Posterior vena cava (tissue), 2 donors: ENCODE measurements at places on chromosomes 2 and 18. TPM values are rescaled to one million over a fixed set of nuclear protein-coding genes. Genes with fewer than 3 reads are reported as not detected.

Gene DTNB
- 11.6 TPM for total RNA-seq

Gene PKDCC
- 137 TPM for total RNA-seq

Gene NGEF
- 5.3 TPM for total RNA-seq

- no peak for DNase-seq
These were observed 30.8 kb downstream of the ADCY3 start for GRCh38 chr2:24889221-24889620.

- DNase-seq: no peak
These were observed 185.5 kb downstream of the NOL4 start for GRCh38 chr18:34039201-34039600.

Gene SLC30A3
- 0.24 TPM for total RNA-seq

DNA sequence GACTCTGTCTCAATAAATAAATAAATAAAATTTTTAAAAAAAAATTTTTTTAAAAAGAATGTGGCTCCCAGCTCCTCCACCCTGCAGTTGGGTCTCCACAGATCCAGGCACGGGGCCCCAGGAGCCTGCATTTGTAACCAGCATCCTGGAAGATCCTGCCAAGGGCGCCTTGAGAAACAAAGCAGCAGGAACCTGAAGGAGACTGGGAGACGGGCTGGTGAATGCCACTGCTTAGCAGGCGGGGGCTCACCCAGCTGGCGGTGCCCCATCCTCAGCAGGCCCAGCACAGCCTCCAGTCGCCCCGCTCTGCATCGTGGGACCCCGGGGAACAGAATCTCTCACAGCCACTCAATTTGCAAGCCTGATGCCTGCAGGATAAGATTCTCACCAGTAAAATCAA is 187.5 kb upstream of the SALL3 start:
- peak; percentile 41 for DNase-seq

DNA sequence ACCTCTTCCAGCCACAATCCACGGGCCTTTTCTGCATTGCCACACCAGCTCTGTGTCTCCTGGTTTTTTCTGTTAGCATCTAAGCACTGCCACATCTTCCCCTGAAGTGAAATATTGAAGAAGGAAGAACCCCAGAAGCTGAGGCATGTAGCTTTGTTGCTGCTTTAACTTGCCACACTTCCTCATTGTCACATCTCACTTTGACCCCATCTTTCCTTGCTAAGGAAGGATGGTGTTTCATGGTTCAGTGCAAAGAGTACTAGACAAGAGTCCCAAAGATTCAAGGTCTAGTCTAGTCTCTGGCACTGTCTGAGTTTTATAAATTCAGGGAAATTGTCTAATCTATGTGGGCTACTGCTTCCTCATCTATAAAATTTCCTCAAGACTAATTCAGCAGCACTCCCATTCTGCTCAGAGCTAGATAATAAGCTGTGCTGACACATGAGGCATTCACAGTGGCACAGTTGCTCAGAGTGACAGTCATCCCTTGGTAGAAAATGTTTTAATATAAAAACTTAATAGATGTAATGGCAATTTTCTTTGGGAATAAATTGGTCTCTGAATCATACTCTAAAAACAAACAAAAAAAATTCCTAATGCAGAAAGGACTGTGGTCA is 483.0 kb upstream of the ID2 start:
- DNase-seq: no peak

Gene APOB
- total RNA-seq: 1.6 TPM

Gene VAMP8
- 29.7 TPM for total RNA-seq

DNA sequence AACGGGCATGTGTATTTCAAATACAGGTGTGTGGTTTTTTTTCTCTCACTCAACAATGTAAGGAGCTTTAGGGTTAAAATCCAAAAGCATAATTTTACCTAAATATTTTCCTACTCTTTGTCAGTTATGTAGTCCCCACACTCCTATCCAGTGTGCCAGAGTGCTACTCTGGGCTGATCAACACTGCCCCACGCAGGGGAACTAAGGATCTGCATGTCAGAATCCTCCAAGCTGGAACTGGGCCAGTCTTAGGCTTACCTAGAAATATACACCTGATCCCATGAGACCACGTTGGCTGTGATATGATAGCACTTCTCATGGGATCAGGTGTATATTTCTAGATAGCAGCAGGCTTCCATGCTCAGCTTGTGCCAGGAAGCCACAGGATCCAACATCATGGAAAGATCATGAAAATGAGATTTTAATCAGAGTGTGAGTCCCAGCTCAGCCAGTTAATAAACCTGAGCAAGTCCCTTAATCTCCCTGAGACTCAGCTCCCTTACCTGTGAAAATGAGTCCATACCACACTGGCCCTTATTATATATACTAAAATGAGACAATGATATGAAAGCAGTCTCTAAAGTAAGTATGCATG is 29.7 kb downstream of the CCDC141 start:
- no peak for DNase-seq

GRCh38 chr18:62287781-62288664 is 37.1 kb upstream of the TNFRSF11A start:
- no peak for DNase-seq

GRCh38 chr18:24112874-24113615 is 25.8 kb upstream of the CABYR start:
- no peak for DNase-seq

- DNase-seq: no peak
These were observed 196.3 kb upstream of the TANK start for GRCh38 chr2:160963957-160964356.

Gene STPG4
- total RNA-seq: not detected

DNA sequence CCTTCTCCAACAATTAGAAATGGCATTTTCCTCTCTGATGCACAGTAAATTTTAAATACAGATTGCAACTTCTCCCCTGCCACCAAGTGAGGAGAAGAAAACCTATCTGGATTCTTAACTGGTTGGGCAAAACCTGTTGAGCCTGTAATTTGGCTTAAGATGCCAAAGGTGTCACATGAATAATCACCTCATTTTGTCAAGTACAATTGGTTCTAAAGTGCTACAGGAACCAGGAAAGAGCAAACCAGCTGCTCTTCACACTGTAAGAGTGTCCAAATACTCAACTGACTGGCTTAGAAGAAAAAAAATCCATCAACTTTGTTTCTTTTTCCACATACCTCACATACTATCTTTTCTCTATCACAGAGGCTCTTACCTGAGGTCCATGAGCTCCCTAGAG is 35.4 kb downstream of the NPC1 start:
- no peak for DNase-seq

Gene SPP2
- not detected for total RNA-seq

GRCh38 chr2:19702267-19702666 is 199.5 kb downstream of the TTC32 start:
- no peak for DNase-seq

Gene CPLX4
- total RNA-seq: not detected

DNA sequence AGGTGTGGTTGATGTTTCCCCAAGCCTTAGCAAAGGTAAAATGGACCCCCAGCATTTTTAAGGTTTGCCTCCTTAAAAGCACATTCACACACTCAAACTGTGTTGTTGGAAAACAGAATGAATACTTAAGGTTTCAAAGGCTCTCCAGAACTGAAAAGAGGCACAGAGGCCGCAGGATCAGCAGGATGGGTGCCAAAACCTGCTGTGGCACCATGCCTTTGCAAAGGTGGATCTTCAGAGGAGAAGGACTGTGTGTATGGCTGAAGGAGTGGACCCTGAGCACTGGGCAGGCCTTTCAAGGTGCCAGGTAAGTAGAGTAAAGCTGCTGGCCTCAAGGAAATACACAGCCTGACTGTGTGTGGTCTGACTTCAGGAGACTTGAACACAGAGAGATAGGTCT is 127.3 kb downstream of the XRCC5 start:
- DNase-seq: no peak

DNA sequence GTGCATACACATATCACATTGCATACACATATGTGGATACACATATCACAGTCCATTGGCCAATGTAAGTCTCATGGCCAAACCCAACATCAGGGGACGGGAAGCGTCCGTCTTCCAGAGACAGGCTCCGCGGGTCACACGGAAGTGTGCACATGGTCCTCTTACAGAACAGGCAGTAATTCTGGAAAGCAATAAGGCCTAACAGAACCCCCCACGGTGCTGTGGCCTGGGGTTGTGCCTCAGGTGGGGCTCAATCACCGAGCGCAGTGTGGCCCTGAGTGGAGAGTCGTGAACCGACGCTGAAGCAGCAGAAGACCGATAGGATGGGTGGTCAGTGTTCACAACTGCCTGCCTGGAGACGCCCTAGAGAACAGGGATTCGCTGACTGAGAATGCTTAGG is 857.3 kb downstream of the GALR1 start:
- DNase-seq: no peak

Gene DUSP2
- total RNA-seq: 3.5 TPM

Gene SEH1L
- total RNA-seq: 31.7 TPM

DNA sequence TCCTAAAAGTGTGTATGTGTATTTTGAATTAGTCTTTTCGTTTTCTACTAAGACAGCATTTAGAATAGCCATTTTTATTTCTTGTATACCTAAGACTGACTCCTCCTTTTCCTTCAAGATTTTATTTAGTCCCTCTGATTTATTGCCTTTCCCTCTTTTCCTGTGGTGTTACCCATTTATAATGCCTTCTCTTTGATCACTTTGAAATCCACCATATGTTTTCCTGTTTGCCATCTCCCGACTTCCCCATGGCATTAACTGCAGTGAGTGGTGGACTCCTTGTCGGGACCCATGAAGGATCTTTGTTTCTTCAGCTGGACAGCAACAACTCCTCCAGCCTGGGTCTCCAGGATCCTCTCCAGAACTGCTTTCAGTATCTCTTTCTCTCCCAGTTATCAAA is 160.7 kb downstream of the CSRNP3 start:
- DNase-seq: no peak

GRCh38 chr18:68873003-68873402 is 75.1 kb downstream of the CCDC102B start:
- DNase-seq: no peak

DNA sequence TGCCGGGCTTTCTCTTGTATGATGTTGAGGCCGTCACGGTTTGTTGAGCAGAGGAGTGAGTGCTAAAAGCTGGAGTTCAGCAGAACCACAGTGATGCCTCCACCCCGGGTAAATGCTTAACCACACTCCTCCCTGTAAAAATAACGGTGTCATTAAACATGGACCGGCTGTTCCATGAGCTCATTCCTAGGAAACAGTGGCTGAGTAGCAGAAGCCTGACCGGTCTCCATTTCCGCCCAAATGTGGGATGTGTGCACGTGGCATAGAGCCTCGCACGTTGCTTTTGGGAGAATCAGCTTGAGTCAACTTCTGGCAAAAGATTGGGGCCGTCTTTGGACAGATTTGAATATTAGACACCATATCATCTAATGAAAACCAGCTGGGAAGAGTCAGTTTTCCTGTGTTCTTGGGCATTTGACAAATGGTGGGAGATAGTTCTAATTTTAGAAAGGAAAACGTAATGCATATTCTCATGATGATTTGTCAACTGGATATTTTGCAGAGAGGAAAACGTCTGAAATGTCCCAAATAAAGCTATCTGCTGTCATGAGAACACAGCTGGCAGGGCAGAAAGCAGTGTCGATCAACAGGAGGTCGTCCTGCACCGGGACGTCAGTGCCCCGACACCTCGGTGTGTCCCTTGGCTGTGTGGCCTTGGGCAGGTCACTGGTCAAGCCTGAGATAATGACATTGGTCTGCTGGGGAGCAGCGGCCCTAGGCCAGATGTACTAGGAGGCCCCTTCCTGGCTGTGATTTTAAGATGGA is 42.4 kb downstream of the LRRFIP1 start:
- DNase-seq: peak; percentile 93

Gene MAPK4
- 8.7 TPM for total RNA-seq

DNA sequence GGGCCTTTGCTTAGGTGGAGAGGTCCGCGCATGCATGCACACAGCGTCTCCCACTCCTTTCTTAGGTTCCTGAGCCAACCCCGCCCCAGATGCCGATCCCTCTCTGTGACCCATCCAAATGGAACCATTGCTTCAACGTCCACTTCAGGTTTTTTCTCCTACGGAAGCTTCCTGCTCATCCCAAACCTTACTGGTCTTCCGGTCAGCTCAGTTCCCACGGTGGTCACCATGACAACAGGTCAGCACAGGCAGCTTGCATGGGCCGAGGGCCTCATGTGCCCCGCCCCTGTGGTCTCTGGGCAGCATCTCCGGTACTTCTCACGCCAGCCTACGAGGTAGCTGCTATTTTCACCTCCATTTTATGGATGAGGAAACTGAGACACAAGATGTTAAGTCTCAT is 163.7 kb downstream of the SOCS6 start:
- DNase-seq: no peak

Gene APCDD1
- total RNA-seq: 13.9 TPM

- DNase-seq: no peak
These were observed 471.6 kb downstream of the MBD2 start for GRCh38 chr18:53752781-53753367.

Gene ZNF804A
- total RNA-seq: 0.76 TPM

DNA sequence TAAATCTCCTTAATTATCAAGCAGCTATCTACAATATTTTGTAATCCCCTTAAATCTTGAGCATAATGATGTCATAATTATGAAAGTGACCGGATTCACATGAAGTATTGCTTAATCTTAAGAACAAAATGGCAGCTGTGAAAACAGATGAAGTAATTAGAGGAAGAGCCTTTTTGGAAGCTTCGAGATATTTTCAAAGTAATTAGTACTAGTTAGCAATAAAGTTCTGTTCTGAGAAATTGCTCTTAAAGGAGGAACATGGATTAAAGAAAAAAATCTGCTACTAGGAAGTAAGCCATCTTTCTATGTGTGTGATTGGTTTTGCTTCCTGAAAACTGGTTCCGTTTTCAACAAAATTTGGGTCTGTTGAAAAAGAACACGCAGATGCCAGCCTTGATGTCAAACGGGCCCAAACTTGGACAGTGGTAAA is 18.3 kb downstream of the CLUL1 start:
- DNase-seq: no peak

- DNase-seq: no peak
These were observed 1143.9 kb upstream of the NXPH2 start for GRCh38 chr2:139924070-139924469.

DNA sequence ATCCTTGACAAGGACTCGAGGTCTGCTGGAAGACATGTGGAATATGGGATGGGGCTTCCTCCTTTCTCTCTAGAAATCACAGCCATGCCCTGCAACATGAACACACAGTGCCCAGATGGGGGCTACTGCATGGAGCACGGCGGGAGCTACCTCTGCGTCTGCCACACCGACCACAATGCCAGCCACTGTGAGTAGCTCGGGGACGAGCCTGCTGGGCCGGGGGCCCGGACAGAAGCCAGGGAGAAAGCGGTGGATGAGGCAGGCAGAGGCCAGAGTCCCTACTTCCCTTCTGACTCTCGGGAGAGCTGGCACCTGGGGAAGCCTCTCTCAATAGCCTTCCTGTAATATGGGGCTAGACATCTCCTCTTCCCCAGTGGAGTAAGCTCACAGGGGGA is 50.5 kb downstream of the SNED1 start:
- DNase-seq: peak; percentile 62

- DNase-seq: no peak
These were observed 1.2 kb upstream of the ASB1 start for GRCh38 chr2:238425505-238425978.
